ENCODE measurements at places on chromosomes 6 and 20.

GRCh38 chr6:103107985-103108384 is 1714.5 kb downstream of the GRIK2 start:
- no peak for DNase-seq

- no peak for DNase-seq
Measured at GRCh38 chr6:795046-795685, 102.2 kb upstream of the EXOC2 start.

DNA sequence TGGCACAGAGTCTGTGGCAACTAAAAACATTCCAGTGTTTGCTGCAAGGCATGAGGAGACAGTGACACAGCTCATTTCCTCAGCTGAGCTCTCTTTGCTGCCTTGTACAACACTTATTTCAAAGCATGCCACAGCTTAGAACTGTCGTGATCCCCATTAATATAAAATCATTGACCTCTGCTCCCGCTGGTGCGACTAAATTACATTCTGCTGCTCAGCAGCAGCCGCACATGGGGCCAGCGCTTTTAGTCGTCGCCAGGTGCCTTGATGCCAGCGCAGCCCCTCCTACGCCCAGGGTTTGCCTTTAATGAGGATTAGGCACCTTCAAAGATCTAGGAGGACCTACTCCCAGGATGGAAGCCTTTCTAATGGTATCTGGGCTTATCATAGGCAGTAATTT is 717.9 kb upstream of the POU3F2 start:
- DNase-seq: no peak

GRCh38 chr6:107290491-107290890 is 168.9 kb downstream of the PDSS2 start:
- no peak for DNase-seq

- no peak for DNase-seq
Measured at GRCh38 chr6:159957071-159957673, 11.7 kb upstream of the IGF2R start.
